RWPE2 (cell line): ENCODE measurements at places on chromosomes 5 and 9.

GRCh38 chr9:124697326-124698200, 73.5 kb downstream of the NR6A1 start:
- no peak for DNase-seq

GRCh38 chr5:72376381-72376780, 56.2 kb downstream of the PTCD2 start:
- DNase-seq, result no peak

- no peak for DNase-seq
Measured at GRCh38 chr5:157275403-157275802, 9.5 kb downstream of the CYFIP2 start.

GRCh38 chr9:127569886-127570401, 42.1 kb upstream of the STXBP1 start:
- no peak for DNase-seq

GRCh38 chr5:166786178-166786577, 1505.3 kb upstream of the WWC1 start:
- DNase-seq, result no peak

- no peak for DNase-seq
Measured at GRCh38 chr5:66949066-66949465, 247.5 kb downstream of the CD180 start.

DNA sequence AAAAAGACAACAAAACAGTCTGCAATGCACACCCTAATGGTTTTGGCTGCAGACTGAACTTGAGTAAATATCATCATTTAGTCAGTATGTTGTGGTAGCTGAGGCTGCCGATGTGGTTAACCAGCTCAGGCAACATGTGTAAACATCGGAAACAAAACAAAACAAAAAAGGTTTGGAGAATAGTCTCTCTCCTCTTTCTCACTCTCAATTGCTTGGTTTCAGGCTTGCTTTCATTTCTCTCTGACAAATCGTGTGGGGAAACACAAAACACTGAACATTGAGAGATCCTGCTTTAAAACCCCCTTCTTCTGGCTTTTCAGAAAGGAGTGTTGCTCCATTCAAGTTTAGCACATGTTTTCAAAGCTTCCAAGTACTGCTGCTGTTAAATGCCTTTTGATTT, 453.3 kb downstream of the BNC2 start:
- DNase-seq, result no peak

DNA sequence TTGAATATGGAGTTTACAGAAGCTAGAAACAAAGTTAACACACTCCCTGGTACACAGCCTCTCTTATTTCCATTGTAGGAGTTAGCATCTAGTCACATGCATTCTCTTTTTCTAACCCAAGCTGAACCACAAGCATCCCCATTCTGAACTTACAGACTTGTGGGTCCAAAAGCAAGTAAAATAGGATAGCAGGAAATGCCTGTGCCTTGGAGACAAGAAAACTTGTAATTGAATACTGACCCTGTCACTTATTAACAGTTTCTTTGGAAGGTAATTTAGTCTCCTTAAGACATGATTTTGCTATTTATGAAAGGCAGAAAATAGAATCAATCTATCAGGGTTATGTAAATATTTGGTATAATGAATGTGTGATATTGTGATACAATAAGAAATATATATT, 353.6 kb downstream of the TLE4 start:
- no peak for DNase-seq

DNA sequence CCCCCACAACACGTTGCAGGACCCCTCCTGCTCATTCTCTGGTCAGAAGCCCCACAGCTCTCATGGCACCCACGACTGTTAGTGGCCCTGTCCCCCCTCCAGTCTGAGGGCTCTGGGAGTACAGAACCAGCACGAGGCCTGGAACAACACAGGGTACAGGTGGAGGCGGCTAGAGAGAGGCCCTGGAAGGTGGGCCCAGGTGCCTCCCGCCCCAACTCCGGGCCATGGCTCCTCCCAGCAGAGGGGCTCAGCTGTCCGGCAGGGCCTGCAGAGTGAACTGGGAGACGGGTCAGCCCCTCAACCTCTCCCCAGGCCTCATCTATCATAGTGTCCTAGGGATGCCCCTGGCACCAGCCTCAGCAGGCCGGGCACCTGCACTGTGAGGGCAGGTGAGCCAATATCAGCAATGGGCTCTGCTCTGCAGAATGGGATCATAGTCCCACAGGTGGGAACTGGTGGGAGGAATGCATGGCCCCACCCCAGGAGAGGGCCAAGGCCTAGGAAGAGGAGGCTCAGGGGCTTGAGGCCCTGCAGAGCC, 58.6 kb downstream of the BARX1 start:
- no peak for DNase-seq

DNA sequence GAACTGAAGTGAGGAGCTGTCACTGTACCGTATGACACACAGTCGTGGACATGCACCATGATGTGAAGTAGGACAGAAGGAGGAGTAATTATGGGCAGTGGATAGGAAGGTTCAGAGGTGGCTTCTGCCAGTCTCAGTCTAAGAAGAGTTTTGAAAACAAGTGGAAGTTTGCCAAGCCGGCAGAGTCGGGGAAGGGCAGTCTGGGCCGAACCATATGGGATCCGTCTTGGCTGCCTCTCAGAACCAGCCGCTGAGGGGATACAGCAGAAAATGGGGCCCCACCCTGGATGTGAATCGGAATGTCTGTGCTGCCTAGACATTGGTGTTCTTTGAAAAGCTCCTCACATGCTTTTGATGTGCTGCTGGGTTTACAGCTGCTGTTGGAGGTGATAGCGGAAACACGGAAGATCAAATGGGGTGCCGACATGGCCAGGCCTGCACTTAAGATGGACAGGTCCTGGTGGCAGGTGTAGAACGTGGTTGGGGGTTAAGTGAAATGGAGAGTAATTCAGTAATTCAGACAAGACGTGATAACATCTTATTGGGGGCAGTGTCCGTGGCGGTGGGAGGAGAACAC, 11.2 kb downstream of the SNX18 start:
- DNase-seq, result no peak

- no peak for DNase-seq
Measured at GRCh38 chr9:81693671-81694378, 4.5 kb upstream of the TLE1 start.
